ENCODE measurements at places on chromosomes 5 and 9. TPM values are rescaled to one million over a fixed set of nuclear protein-coding genes. Genes with fewer than 3 reads are reported as not detected.

GRCh38 chr9:116391306-116391900 lies 237.8 kb downstream of the PAPPA start:
- DNase-seq: peak; percentile 82

The FOXD4 gene
- total RNA-seq: 0.05 TPM

The OCLN gene
- total RNA-seq: 24.4 TPM

GRCh38 chr5:176183321-176184074 lies 54.7 kb upstream of the SIMC1 start:
- no peak for DNase-seq

The ENTPD8 gene
- total RNA-seq: not detected

GRCh38 chr5:82992646-82993045 lies 84.5 kb downstream of the TMEM167A start:
- DNase-seq: no peak

The KLHL3 gene
- 2.2 TPM for total RNA-seq

The CDC23 gene
- 47.6 TPM for total RNA-seq

DNA sequence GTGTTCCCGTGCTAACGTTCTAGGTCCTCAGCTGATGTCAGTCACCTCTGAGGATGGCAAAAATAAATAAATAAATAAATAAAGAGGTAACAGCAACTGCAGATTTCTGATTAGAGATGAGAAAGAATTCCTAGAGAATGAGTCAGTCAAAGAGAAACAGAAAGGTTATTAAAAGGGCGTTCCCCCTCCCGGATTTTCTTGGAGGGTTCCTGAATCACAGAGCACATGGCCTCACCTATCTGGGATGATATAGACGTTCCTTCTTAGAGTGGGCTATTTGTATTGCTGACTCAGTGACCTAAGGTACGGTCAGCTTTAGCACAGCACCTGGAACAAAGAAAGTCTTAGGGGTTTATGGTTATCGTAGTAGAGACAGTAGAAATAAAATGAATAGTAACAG lies 30.6 kb downstream of the HTR4 start:
- DNase-seq: peak; percentile 72

DNA sequence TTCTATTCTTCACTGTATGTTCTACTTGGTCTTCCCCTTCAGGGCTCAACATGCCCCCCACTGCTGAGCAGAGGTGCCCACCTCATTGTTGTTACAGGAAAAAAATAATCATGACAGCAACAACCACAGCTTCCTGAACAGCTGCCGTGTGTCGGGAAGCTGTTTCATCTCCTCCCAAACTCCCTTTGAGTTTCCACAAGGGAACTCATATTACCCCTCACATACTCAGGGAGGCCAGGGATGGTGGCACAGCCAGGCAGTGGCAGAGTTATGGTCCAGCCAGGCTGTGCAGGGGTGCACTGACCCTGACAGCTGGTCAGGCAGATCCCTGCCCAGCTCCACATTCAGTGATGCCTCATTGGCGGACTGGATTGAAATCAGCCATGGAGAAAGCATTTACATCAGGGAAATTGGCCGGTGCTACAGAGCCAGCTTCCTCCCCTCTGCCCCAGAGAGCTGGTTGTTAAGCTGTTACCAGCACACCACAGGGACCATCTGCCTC lies 37.3 kb downstream of the SARDH start:
- no peak for DNase-seq

DNA sequence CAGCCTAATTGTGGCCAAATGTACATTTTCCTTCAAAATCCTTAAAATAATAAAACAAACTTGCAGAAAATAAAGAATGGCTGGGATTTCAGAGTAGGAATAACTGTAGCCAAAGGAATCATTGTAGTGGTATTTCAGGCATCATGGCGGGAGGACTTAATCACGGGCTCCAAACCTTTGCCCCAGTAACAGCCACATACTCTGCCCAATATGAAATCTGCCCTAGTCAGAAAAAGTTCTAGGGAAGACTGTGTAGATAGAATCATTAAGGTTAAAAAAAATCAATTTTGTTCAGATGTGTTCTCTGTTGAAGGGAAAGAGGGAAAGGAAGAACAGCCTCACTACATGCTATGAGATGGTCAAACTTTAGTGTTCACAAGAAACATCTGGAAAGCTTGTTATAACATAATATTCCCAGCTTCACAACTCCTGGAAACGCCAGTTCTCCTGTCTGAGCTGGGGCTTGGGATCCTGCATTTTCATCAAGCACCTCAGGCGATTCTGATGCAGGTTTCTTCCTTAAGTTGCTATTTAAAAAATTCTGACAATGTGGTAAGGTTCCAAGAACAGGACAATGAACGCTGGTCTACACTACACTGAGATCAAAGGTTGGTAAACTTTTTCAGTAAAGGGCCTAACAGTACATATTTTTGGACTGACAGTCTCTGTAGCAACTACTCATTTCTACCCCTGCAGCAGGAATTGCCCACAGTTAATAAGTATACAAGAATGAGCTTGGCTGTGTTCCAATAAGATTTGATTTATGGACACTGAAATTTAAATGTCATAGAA lies 87.9 kb downstream of the CEMIP2 start:
- peak; percentile 92 for DNase-seq

GRCh38 chr5:5593391-5593790 lies 170.9 kb downstream of the ICE1 start:
- no peak for DNase-seq

DNA sequence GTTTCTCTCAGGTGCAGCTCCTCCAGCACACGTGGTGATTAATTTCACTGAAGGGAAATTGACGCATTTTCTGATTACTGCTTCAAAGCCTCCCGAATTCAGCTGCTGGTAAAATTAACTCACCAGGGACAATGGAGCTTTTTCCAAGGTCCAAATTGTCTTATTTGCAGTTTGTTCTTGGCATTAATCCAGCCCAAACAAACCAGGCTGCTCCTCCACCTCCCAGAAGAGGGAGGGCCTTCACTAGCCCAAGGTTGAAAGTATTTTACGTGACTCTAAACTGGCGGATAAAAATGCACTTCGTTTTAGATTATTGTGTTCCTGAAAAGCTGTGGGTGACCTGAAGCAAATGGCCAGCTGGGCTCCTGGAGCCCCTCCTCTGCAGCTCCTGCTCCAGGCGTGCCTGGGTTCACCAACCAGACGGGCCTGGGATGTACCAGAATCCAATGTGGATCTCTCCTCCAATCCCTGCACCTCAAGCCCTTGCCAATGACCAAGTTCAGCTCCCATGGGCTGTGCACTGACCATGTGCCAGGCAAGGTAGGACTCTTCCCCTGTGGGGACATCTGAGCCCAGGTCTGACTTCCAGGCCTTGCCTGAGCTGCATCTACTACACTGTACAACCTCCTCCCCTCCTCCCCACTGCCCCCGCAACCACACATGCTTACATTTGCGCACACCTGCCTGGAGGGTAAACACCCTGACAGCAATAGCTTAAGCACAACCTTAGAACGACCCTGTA lies 193.4 kb downstream of the CDK5RAP2 start:
- peak; percentile 33 for DNase-seq

- DNase-seq: peak; percentile 60
Observed at GRCh38 chr9:79184831-79185230, 386.9 kb upstream of the TLE4 start.

DNA sequence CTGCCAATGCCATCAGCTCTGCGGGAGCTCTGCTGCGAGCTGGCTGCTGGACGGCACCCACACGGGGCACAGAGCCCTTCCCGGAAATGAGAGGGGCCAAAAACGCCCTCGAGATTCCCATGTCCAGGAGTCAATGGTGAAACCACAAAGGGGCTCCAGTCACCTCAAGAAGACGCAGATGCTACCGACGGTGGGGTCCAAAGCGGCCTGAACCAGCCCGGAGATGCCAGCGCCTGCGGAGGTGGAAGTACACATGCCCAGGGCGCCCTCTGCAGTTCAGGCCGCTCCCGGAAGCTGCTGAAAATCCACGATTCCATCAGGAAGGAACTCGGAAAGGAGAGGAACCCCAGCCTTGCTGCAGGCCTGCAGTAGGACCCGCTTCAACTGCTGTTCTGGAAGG lies 82.4 kb upstream of the SELENOP start:
- peak; percentile 24 for DNase-seq

GRCh38 chr9:78311886-78312524 lies 15.1 kb downstream of the PSAT1 start:
- DNase-seq: no peak

GRCh38 chr9:13718539-13718938 lies 439.0 kb upstream of the MPDZ start:
- peak; percentile 62 for DNase-seq

DNA sequence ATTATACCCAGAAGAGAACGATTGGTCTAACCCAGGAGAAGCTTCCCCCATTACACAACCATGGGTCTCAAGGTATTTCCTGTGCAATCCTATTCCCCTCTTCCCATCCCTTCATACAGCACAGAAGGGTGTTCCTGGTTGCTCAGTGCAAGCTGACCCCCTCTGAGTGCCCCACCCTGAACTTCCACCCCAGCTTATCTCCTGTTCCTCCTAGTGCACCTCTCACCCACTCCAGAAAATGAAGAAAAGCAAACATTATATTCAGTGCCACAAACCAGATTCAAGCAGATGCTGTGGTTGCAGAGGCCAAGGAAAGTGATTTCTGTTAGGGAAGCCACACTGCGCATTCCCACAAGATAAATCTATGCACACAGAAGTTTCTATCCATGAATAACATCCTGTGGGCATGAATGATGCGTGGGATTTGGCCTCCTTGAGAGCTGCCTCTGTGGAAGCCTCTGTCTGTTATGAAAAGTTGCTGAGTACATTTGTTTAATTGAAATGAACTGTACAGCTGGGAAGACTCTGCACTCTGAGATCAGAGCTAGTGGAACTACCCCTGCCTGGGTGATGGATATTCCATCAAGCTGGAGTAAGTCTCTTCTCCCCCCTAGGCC lies 2.2 kb upstream of the OR2S2 start:
- DNase-seq: no peak

The IRX1 gene
- 23.8 TPM for total RNA-seq

DNA sequence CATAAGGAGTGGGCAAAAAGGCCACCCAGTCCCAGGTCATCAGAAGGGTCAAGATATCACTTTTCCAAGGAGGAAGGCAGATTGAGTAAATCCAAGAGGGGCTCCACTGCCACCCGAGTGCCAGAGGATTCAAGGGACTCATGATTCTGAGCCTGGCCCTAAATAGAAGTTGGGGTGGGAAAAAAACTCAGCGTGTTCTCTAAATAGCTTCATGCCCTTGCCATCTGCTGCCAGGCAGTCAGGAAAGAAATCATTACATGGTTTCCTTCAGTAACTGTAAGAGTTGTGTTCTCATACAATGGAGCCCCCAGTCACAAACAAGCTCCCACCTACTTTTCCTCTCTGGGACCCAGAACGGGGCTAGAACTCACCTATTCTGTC lies 37.2 kb downstream of the SAR1B start:
- DNase-seq: no peak

The TIGD6 gene
- total RNA-seq: 6.3 TPM

The GRIN3A gene
- total RNA-seq: not detected

- DNase-seq: no peak
Observed at GRCh38 chr9:109417585-109418544, 80.2 kb downstream of the PTPN3 start.
